ENCODE measurements at places on chromosomes 6 and 20.
A peak's percentile ranks its signal among the peaks of the same experiment; 100 is the strongest.

DNA sequence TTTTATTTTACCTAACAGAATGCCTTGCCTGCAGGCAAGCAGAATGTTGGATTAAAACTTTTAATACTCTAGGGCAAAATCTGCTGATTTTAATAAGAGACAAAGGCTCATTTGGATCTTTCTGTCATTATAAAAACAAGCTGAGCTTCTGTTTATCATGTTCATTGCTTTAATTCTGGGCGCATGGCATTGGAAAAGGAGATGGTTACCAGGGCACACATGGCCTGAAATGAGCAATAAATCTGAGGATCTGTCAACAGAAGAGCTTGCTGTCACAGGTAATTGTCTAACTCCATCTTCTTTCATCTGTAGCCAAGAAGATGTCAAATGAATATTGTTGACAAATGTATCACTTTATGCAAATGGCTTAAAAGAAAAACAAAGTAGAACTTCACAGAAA is 439.6 kb downstream of the DOK5 start:
- no peak for DNase-seq

- DNase-seq = peak; percentile 50
Observed at GRCh38 chr6:160667639-160668481, 3.8 kb upstream of the LPA start.

- no peak for DNase-seq
Observed at GRCh38 chr6:16205377-16206144, 32.8 kb upstream of the GMPR start.

DNA sequence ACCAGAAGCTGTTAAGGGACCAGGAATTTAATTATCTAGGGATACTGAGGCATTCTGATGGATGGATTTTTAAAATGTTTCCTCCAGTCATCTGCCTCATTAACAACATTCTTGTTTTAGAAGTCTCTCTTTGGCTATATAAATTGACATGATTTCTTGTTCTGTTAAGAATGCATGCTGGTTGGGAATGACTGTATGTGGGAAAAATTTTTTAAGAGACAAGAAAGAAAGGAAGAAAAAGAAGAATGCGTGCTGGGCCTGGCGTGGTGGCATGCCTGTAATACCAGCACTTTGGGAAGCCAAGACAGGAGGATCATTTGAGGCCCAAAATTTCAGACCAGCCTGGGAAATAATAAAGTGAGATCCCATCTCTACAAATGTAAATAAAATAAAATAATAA is 203.6 kb downstream of the GJA1 start:
- DNase-seq = no peak

- DNase-seq = peak; percentile 55
Observed at GRCh38 chr6:108541843-108542759, 18.6 kb upstream of the FOXO3 start.

DNA sequence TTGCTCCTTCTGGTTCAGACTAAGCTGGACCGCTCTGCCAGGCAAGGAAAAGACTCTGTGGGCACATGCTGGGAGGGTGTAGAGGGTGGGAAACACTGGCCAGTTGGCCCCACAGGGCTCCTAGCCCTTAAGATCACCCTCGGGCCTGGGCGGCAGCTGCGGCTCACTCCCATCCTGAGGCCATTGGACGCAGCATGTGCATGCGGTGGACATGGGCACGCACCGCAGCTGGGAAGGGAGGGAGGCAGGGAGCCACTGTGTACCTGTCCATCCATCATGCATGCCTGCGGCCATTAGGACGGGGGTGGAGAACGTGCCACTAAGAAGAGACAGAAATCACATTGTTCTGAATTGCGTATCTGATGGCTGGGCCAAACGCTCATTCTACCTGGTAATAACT is 140.1 kb upstream of the THBS2 start:
- DNase-seq = no peak

DNA sequence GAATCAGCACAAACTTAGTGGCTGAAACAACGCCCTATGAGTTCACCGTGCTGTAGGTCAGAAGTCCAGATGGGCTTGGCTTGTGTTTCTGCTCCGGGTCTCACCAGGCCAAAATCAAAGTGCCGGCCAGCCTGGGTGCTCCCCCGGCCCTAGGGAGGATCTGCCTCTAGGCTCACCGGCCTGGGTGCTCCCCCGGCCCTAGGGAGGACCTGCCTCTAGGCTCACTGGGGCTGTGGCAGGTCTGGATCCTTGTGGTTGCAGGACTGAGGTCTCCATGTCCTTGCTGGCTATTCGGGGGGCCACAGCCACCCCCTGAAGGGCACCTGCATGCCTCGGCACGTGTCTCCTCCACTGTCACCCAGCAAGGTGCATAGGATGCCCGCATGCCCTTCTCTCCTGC is 216.3 kb downstream of the TAF4 start:
- DNase-seq = no peak

GRCh38 chr6:136378888-136379287 is 89.2 kb upstream of the BCLAF1 start:
- no peak for DNase-seq

GRCh38 chr6:101302593-101302992 is 90.9 kb upstream of the GRIK2 start:
- no peak for DNase-seq

- DNase-seq = no peak
Observed at GRCh38 chr6:137160763-137161162, 12.7 kb downstream of the IL22RA2 start.

DNA sequence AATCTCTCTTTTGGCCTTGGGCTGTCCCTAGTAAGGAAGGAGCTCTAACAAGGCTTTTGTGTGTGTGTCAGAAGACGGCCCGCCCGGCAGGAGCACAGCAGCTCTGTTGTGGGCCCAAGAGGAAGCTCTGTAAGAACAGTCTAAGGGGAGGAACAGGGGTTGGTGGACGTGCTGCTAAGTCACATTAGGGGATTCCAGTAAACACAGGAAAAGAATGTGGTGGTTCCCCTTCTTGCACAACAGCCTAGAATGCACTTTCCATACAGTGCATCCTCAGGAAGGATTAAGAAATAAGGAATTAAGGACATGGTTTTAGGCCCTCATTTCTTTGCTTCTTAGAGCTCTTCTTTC is 114.5 kb downstream of the RNF144B start:
- DNase-seq = no peak

- DNase-seq = no peak
Observed at GRCh38 chr6:124607119-124607627, 355.1 kb upstream of the RNF217 start.

DNA sequence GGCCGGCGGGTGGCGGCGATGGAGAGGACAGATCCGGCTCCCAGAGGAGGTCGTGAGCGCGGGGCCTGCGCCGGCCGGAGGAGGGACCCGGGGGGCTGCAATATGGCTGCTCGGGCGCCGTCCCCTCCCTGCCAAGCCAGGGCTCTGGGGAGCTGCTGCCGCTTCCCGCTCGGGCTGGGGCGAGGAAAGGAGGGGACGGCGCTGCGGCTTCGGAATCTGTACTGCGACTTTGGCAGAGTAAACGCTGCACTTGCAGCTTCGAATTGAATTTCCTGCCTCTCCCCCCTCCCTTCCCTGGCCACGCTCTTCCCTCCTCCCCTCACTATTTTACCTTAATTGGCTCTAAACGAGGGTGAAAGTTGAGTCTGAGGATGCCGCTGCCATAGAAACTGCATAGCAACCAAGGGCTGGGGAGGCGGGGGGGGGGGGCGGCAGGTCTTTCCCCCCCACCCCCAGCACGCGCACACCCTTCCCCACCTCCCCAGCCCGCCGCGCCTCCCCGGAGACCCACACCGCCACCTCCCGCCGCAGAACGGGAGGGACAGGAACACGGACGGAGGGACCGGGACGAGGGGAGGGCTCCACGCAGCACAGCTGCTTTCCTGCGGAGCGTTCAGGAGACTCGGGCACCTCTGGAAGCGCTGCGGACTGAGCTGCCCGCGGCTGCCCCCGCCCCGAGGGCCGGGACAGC is 93.9 kb downstream of the RNASET2 start:
- DNase-seq = peak; percentile 35

DNA sequence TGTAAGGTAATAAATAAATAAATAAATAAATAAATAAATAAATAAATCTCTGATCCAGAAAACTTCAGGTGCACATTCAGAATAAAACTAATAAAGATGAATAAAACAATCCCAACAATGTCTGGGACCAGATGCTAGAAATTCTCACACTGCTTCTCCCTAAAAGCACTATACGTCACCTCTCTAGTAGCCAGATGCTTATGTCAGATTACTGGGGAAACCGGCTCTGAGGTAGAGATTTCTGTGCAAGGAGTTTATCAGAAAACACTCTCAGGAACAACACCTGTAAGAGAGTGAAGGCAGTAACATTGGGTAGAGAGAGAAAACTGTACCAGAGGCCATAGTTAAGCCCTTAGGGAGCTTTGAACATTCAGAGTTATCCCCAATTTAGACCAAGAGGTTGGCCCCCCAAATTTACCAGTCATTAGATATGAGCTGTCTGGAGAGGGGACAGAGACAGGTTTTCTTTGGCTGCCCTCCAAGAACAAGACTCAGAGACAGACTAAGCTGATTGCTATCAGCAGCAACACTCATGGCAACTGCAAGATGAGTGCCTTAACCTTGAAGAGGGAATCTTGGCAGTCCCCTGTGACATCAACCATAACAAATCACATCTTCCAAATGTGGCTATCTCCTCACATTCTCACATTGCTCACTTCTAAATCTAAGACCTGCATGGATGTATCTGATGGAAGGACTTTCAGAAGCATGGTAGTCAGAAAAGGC is 151.2 kb upstream of the BMP5 start:
- no peak for DNase-seq

GRCh38 chr6:133326584-133326983 is 85.4 kb downstream of the EYA4 start:
- no peak for DNase-seq

DNA sequence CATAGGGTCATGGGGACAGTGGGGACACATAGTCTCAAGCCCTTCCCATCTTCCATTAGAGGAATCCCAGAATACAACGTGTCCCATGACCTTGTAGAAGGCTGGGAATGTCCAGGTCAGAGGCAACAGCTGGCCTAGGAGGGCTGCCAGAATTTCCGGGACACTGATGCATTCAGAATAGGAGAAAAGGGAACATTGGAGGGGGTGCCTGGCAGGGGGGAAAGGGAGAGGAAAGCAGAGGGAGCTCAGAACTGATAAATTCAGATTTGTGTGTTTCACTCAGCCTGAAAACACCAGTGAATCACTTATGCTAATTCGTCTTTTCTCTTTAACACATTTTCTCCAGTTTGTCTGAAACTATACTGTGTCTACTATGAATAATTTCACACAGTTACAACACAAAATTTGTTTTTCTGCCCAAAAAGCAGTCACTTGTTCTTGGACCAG is 35.5 kb upstream of the BMP2 start:
- no peak for DNase-seq

DNA sequence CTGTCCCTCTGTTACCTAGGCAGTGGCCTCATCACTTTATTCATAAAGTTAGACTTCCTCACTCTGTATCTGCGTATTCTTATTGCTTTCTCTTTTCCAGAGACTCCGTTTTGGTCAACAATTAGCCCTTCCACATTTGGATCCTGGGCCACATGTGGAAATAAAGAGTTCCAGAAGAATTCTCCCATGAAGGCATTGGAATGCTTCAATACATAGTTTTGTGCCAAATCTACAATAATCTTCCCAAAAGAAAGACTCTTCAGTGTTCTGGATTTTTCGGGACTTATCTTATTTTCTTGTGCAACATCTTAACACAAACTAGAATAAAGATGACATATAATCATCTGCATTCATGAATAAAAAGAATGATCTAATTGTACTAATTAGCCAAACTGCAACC is 187.7 kb upstream of the BMP2 start:
- DNase-seq = no peak

- DNase-seq = peak; percentile 75
Observed at GRCh38 chr20:46349035-46349741, 40.9 kb upstream of the CDH22 start.

DNA sequence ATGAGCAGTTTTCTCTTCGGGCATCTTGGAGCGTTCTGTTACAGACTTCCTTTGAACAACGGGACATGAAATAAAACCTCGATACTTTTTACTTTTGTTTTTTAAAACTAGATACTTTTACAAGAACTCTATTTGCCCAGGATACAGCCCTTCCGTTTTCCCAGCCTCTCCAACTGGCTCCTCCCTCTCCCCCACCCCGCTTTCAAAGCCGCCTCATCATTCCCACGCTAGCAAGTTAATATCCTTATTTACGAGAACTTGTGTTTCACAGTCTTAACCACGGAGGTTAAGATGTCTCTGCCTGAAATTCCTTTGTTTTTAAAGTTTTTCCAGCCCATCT is 241 bp upstream of the CFAP206 start:
- DNase-seq = no peak

- peak; percentile 84 for DNase-seq
Observed at GRCh38 chr20:956330-956951, 40.3 kb upstream of the ANGPT4 start.

Data from activated naive CD8-positive, alpha-beta T cell treated with anti-CD3 and anti-CD28 coated beads, Interleukin-2, amount 10 ng/mL, durations not matched to agents 7 days and 5 days (primary cell).